Right ventricle myocardium superior (tissue), 1 donor: ENCODE measurements at places on chromosomes 7 and 10.

GRCh38 chr7:138712652-138713051 is 11.5 kb upstream of the SVOPL start:
- DNase-seq: no peak

DNA sequence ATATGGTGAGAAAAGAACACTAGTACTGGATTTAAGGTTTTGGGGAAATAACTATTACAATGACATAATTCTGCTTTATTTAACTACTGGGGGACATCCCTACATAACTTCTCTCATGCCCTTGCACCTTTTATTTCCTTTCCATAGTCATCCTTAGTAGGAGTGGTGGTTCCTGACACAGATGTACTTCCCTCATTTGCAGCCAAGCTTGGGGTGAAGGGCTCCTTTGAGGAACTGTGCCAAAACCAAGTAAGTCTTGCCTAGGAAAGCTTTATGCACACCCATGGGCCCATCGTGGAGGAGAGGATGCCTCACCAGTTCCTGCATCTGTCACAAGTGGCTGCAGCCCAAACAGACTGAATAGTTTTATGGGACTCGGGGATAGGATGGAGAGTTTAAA is 20.6 kb downstream of the ZDHHC6 start:
- no peak for DNase-seq

GRCh38 chr7:22417841-22418240 is 60.9 kb upstream of the RAPGEF5 start:
- DNase-seq: no peak

DNA sequence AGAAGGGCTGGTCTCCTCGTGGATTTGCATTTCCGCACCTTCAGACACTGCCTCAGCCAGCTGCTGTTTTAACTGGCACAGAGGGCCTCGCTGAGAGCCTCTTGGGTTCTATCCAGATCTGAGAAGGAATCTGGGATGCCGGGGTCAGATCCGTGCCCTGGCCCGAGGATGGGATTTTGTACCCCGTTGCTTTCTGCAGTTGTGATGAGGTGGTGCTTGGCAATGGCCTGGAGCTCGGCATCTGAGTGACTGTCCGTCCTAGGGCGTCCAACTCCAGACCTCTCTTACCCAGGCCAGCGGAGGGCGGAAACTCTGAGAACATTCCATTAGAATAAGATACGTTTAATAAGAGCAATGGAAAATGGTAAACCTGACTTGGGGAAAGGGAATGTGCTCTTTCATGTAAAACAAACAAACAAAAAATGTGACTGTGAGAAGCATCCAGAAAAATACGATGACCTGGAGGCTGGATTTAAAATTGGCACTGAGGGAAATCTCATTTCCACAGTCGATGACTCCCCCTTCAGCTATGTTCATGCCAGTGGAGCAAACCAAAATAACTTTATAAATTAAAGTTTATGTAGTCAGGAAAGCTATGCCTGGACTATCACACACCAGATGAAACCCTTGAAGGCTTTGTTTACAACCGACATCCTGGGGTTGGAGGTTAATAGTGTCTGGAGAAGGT is 39.6 kb downstream of the GRK5 start:
- peak; percentile 60 for DNase-seq

GRCh38 chr7:149626972-149627371 is 129.4 kb upstream of the ZNF746 start:
- no peak for DNase-seq

- no peak for DNase-seq
These were observed 1.6 kb upstream of the COPS6 start for GRCh38 chr7:100087055-100087750.

GRCh38 chr7:100476101-100476780 is 2.8 kb downstream of the TSC22D4 start:
- DNase-seq: no peak

GRCh38 chr7:106560482-106560881 is 100.5 kb downstream of the CCDC71L start:
- no peak for DNase-seq

DNA sequence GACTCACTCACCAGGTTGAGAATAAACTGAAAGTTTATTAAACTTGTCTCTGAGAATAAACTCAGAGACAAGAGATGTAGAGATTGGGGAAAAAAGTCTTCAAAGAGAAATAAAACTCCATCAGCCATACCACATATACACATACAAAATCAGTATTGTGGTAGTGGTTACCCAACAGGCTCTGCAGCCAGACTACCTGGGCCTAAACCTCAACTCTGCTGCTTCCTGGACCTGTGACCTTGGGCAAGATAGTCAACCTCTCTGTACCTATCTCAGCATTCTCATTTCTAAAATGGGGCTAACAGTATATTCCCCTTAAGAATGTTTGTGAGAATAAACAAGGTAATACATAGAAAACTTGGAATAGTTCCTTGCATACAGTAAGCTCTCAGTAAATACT is 15.3 kb downstream of the TPK1 start:
- no peak for DNase-seq

GRCh38 chr7:6636741-6637543 is at the start of gene ZNF316:
Gene ZNF316, plus strand, starts transcription at chr7:6637318. Its CDS starts 5,092 bp downstream, at chr7:6642410.
- DNase-seq: peak; percentile 81

DNA sequence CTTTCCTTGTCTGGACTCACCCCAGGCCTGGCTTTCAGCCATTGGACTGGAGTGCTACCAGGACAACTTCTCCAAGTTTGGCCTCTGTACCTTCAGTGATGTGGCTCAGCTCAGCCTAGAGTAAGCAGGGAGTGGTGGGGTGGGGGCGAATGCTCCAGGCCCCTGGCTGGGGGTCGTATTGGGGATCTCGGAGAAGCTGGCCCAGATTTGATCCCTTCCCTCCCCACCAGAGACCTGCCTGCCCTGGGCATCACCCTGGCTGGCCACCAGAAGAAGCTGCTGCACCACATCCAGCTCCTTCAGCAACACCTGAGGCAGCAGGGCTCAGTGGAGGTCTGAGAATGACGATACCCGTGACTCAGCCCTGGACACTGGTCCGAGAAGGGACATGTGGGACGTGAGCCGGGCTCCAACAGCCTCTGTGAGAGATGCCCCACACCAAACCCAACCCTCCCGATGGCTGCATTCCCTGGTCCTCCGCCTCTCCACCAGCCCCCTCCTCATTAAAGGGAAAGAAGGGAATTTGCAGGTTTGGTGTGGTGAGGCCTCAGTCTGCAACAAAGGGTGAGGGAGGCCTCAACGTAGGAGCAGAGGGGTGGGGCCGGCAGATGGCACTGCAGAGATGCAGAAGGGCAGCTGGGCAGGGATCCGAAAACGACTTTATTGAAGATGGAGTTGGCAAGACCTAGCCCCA is 14.8 kb downstream of the TRPV6 start:
- no peak for DNase-seq

DNA sequence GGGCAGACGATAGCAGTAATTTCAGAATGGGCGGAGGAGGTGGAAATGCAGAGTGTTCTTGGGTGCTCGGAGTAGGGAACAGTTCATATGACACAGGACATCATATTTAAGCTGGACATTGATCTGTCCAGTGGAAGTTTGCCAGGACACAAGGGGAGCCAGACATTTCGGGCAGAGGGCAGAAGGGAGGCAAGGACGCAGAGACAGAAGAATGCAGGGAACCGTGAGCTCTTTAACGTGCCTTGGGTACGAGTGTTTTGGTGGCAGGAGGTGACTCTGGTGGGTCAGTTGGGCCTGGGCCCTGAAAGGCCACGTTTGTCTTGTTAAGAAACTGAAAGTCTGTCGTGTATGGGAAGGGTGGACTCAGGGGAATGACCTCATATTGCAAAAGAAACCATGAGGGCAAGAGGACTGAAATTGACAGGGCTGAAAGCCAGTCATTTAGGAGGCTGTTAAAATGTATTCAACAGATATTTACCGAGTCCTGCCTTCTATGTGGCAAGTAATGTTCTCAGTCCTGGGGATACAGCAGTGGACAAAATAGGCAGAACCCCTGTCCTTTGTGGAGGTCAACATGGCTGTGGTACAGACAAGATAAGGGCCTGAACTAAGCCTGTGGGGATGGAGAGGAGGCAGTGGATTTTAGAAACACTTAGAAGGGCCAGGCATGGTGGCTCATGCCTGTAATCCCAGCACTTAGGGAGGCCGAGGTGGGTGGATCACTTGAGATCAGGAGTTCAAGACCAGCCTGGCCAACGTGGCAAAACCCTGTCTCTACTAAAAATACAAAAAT is 2.2 kb downstream of the OPTN start:
- no peak for DNase-seq

- DNase-seq: no peak
These were observed 168.3 kb downstream of the SNX13 start for GRCh38 chr7:17771901-17772408.

DNA sequence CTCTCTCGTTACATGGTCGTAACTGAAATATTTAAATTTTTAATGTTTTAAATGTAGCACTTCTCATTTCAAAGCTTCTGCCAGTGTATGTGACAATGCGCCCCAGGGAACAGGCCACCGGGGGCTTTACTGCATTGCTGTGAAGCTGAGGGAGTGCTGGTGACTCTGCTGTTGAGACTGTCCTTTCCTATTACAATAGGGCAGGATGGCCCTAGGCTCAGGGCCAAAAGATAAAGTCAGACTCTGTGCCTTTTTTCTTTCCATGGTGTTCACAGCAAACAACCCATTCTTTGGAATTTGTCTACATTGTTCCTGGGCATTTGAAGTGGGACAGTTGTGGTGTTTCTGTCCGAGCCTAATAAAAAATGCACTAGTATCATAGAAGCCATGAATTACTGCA is 107.3 kb downstream of the GALNT11 start:
- no peak for DNase-seq

DNA sequence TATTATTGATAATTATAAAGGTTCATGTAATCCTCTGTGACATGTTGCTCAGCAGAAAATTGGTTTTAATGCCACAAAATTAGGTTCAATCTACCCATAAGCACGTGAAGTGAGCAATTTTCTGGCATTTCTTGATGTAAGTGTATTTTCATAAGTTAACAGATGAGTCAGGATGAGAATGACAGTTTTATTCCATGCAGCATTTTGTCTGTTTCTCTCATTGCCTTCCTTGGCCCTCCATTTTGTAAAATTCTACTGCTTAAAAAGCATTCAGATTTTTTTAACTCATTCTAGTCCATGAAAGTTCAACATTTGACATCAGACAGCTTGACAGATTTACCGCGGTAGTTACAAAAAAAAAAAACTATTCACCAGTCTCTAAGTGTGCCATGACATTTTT is 4.0 kb upstream of the GFRA1 start:
- no peak for DNase-seq

- no peak for DNase-seq
These were observed 76.9 kb downstream of the LRMDA start for GRCh38 chr10:75508239-75508813.

GRCh38 chr10:118710487-118710886 is 44.3 kb downstream of the CACUL1 start:
- DNase-seq: no peak

DNA sequence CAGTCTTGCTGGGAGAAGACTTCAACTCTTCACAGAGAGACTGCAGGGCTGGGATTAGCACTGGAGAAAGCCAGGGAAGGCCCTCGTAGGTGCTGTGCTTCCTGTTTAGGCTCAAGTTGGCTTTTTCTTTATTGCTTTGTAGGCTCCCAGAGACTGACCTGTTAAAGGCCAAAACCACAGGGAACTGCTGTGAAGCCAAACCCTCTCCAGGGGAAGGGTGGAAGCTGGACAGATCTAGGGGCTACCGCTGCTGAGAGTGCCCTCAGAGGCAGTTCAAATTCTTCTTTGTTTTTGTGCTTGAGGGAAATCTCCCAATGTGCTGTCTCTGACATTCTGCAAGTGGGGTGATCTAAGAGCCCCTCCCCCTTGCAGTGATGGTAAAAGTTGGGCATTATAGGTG is 198.4 kb downstream of the CNTNAP2 start:
- no peak for DNase-seq

- no peak for DNase-seq
These were observed 12.5 kb upstream of the EBLN1 start for GRCh38 chr10:22230158-22230833.

GRCh38 chr10:117249493-117250093 is 8.7 kb downstream of the SLC18A2 start:
- DNase-seq: no peak

DNA sequence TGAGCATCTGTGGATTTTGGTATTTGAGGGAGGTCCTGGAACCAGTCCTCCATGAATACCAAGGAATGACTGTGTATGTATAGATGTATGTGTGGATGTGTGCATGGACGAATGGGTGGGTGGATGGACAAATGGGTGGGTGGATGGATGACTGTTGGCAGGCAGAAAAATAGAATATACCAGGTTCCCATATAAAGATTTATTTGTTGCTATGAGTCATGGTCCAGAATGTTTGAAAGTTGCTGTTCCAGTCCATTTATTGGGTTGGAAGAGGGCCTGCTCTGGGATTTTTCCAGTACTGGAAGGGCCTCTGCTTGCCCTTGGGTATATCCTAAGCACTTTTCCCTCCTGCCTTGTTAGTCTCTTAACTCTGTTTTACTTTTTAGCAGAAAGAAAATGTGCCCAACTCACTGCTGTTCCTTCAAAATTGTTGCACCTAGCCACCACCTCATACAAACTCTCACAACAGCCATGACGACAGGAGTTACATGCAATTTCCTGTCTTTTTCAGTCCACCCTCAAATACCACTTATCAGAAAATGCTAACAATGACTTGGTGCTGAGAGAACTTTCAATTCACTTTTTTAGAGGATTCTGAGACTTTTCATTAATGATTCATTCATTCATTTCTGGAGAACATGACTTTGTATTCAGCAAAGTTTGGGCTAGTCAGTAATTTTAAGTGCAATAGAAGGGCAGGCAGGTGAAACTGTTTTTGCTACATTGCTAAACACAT is 108.1 kb downstream of the EEPD1 start:
- DNase-seq: no peak

GRCh38 chr10:126521399-126521798 is 133.1 kb upstream of the ADAM12 start:
- DNase-seq: no peak

GRCh38 chr7:10346032-10346431 is 627.6 kb upstream of the PHF14 start:
- DNase-seq: no peak
